ENCODE measurements at places on chromosomes 3 and 15.

- no peak for DNase-seq
Observed at GRCh38 chr3:133388696-133389395, 11.0 kb upstream of the BFSP2 start.

GRCh38 chr3:129972301-129972700 is 2.2 kb upstream of the TRH start:
- no peak for DNase-seq

GRCh38 chr15:84961114-84961452 is 20.6 kb upstream of the PDE8A start:
- DNase-seq = no peak

GRCh38 chr3:170205302-170205701 is 16.9 kb upstream of the PRKCI start:
- no peak for DNase-seq

- DNase-seq = no peak
Observed at GRCh38 chr3:177835917-177836316, 638.6 kb upstream of the TBL1XR1 start.

DNA sequence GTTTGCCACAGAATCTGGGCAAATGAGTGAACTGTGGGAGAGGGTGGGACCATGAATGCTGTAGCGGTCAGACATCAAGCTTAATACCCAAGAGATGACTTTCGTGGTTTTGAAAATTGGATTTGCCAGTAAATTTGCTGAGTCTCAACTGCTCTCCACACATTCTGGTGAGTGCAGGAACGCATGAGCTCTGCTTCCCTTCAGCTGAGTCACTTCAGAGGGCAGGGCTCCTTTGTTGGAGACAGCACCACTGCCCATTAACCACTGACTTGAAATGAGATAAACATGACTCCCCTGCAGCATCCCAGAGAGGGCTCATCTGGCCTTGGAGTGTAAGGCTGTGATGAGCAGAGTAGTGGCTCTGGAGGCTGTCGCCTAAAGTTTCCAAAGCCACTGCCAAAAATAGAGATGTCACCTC is 22.6 kb downstream of the RARRES1 start:
- DNase-seq = no peak

GRCh38 chr3:132804498-132804897 is 82.3 kb upstream of the NPHP3 start:
- DNase-seq = no peak

DNA sequence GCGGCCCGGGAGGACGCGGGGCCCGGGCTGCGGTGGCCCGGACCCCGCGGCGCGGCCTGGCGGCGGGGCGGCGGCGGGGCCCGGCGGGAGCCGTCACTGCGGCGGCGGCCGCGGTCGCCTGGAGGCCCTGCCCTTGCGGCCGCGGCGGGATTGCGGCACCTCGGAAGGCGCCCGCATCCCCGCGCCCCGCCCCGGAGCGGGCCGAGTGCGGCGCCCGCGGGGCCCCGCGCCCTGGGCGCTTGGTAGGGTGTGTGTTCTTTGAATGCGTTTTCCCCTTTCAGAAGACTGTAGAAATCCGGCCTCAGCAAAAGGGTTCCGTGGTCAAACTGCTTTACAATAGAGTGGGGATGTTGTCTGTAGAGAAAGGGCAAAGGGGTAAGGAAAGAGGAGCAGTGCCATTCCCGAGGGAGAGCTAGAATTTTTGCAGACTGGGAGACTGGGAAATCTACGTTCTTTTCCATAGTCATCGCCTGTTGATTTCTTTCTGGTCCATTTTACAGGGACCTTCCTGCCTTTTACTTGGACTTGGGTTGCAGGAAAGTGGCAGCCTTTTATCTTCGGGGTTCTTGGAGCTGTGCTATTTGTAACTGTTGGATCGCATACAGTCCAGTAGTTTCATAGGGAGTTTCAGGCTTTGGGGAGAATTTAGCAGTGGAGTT is 630 bp downstream of the SNRK start:
- peak; percentile 17 for DNase-seq

DNA sequence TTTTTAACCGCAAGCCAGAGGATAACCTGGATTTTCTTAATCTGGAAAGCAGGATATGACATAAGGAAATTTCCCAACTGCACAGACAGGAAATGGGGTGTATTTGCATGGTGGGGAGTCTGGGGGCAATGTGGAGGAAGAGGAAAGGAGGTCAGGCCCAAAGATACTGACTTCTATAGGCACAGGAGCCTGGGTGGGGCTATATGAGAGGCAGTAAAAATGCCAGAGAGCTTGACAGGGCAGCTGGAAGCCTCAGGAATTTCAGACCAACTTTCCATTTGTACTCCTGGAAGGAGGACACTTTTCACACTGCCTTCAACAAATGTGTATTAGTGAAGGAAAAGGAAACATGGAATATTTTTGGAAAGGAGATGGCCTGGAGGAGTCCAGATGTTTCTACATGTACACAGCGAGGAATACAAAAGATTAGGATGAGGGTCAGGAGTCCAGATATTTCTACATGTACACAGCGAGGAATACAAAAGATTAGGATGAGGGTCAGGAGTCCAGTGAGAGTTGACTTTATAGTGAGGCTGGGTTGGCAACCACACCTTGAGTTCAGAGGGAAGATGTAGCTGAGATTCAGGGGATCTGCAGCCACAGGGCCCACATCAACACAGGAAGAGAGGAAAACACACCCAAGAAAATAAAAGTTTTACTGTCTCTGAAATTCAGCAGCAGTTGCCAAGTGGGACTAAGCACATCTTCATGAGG is 111.9 kb upstream of the PTPRG start:
- DNase-seq = no peak

- DNase-seq = peak; percentile 17
Observed at GRCh38 chr3:184656829-184657681, 54.8 kb downstream of the MAGEF1 start.

GRCh38 chr3:152375546-152375945 is 106.8 kb downstream of the MBNL1 start:
- no peak for DNase-seq
